ENCODE measurements at places on chromosomes 1 and 21.

DNA sequence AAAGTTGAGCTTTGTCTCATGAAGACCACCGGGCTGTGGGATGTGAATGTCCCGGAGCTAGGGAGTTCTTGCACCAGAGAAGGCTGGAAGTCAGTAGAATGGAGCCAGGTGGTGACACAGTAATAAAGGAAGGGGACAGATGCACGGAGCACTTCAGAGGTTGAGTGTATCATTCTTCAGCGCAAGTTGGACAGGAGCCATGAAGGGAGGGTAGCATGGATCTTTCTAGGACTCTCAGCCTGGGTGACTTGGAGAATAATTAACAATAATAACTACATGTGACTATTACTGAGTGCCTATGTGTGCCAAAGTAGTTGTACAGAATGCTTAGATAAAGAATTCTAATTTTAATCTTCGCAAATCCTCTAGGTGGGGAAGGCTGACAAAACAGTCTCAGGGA, 258.7 kb upstream of the AJAP1 start:
- no peak for DNase-seq

GRCh38 chr21:42423197-42423675, 19.5 kb downstream of the UBASH3A start:
- peak; percentile 42 for DNase-seq

DNA sequence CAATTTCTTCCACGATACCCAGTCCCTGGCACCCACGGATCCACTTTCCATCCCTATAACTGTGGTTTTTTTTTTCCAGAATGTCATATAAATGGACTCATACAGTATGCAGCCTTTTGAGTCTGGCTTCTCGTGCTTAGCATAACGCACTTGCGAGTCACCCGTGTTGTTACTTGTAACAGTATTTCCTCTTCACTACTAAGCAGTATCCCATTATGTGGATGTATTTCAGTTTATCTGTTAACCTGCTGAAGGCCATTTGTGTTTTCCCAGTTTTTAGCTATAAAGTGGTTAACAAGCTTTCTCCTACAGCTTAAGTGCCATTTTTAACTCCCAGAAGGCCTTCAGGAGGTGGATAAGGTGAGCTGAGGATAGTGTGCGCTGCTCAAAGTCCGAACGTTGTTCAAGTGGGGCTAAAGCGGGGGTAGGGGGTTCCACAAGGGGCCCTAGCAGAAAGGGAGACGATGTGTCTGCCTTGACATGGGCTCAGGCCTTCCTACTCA, 829 bp downstream of the ADAR start:
- no peak for DNase-seq

DNA sequence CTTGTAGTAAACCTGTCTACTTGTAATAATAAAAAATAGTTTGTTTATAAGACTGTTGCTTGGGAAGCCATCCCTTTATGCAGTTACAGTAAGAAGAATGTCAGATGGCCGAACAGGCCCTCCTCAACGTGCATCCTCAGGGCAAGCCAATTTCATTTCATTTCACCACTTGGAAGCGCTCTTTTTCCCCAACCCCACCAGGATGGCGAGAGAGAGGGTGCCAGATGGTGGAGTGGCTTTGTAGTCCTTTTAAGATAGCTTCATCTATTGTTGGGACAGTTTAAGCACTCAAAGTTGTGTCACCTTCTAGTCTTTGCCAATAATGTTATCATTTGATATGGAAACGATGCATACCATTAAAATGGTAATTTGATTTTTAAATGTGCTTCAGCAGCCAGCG, 356.3 kb upstream of the CAMK1G start:
- DNase-seq = no peak

DNA sequence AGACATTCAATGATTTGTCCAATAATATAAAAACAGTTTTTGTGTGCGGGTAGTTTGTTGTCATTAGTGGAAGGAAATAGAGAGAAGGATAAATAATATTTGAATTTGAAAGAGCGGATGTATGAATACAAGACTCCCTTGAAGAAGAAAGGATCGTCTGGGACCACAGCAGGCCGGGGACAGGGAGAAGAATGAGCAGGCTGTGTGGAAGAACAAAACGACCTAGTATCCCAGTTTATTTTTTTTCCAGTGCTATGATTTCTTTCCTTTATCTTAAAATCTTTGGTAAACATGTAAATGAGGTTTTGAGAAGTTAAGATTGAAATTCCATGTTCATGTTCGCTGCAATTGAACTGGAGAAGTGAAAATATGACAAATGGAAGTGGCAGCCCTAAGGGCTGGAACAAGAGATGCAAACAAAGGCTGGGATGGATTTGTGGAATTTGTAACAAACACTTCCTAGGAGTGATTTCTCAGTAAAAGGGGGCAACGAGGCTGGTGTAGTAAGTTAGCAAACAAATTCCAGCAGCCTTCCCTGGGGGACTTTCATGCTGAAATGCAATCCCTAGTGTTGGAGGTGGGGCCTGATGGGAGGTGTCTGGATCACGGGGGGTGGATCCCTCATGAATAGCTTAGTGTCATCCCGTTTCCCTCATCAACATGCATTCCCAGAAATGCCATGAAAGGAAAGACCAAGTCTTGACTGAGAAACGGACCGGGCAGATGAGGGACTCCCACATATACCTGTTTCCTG, 10.2 kb upstream of the IFI16 start:
- DNase-seq = no peak

DNA sequence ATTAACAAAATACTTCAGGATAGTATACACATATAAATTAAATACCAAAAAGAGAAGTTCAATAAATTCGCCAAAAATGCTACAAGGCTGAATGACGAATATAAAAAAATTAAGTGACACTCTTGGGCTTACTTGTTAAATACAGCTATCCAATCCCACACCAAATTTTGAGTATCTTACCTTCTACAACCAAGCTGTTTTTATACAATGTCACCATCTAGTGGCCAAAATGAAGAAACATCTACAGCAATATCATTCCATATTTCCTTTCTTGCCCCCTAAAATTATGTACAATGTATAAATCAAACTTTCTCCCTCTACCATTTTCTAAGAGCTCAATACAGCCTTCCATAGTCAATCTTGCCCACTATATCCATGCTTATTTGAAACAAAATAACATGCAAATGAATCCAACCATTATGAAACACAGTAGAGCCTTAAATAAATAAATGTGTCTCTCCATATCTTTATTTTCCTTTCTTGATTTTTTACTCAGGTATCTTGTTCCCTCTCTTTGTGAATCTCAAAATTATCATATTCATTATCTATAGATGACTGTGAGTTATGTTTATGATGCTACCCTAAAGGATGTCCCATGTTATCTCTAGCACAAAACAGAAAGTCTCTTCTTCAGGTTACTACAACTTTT, 86.3 kb downstream of the ACBD6 start:
- DNase-seq = no peak

GRCh38 chr21:31830701-31831100, 42.1 kb upstream of the HUNK start:
- no peak for DNase-seq

GRCh38 chr1:17664322-17664721, 90.8 kb upstream of the ACTL8 start:
- no peak for DNase-seq

DNA sequence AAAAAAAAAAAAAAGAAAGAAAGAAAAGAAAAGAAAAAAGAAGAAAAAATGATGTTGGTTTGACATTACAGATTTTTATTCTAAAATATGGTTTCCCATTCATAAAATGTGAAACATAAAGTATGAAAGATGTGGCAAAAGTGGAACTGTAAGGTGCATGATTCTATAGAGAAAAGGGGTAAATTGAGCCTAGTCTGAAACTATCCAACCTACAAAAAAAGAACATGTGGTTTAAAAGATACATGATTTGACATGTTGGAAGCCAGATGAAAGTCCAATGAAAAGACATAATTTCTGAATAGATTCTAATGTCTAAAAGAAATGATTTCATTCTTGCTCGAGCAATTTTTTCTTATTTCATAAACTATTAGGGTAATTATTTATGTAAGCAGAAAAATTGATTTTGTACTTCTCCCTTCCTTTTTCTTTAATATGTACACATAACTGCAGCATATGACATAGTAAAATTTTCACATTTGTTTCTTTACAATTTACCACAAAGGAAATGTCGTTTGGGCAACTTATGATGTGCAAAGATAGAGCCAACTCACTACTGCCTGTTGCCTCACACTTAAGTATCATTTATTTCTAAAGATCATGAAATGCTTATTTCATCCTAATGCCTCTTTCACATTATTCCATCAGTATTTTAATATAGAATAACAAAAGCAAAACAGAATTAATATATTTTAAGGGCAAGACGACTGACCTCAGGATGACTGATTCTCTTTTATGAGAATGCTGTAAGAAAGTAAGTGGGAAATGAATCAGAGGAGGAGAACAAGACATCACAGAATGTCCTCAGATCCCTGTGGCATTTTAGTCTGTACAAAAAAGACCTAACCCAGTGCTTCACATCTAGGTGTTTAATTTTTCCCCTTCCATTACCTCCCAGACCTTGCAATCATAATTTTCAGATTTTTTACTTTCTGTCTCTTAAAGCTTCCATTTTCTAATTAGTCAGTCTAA, 165.8 kb upstream of the HMCN1 start:
- no peak for DNase-seq

DNA sequence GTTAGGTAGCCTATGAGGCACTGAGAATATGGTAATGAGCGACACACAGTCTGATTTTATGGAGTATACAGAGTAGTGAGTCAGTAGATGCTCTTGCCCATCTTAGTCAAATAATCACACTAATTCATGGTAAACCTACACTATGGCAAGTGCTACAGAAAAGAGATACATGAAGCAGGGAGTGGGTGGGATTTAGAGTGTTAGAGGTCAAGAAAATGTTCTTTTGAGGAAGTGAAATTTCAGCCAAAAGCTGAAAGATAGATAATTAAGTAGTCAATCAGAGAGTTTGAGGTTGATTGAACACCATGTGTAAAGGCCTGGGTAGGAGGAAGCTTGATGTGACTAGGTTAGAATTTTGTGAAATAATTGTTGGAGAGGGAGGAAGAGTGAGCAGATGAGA, 14.7 kb downstream of the MDM4 start:
- no peak for DNase-seq

DNA sequence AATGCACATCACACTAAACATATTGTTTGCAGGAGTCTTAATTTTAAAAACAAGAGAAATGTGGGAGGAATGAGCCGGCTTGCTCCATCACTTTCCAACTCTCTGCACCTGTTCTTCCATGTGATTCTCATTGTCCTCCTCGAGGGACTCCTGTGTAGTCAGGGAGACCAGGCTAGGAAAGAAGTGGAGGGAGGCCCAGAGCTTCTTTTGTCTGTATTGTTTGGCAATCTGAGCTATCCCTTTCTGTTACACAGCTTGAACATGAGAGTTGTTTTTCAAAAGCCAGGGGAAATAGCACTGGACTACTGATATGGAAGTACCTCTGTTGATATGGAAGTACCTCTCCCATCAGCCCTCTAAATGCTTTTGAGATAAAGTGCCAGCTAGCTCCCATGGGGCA, 18.8 kb upstream of the LRRC8D start:
- no peak for DNase-seq

- no peak for DNase-seq
Measured at GRCh38 chr1:248691567-248692155, 10.9 kb downstream of the OR14I1 start.

DNA sequence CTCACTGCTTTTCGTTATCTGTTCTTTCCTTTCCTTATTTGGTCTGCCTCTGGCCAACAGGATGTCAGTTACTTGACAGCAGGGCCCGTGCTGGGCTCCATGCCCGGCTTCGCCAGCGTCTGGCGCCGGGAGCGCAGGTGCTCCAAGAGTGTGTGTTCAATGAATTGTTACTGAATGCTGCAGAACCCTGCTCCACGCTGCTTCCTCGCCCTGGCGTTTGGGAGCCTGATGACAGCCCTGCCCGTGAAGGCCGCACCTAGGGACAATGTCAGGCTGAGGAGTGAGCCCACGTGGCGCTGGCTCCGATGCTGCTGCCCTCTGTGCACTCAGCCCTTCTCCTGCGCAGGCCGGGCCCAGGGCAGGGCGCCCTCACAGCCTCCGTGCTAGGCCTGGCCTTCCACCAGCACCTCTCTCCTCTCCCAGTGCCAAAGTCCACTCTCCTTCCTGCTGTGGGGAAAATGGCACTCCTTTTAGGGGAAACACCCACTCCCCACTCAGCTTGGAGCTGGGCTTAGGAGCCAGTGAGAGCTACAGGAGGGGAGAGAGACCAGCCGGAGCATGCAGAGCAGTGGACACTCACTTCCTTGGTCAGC, 51.4 kb downstream of the ACBD3 start:
- DNase-seq = no peak

DNA sequence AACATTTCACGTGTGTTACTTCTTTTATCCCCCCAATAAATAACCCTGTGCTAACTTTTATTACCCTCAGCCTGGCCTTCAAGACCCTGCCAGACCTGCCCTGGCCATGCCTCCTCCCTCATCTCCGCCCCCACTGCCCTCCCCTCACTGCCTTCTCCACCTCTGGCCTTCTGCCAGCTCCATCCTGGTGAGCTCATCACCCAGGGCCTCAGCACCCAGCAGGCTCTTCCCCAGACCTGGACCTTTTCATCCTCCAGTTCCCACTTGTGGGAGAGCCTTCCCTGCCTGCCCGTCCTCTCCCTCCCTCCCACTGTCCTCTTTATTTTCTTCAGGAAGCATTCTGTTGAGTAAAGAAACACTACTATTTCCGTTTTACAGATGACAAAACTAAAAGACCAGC, 72.0 kb downstream of the SLC66A1 start:
- no peak for DNase-seq

DNA sequence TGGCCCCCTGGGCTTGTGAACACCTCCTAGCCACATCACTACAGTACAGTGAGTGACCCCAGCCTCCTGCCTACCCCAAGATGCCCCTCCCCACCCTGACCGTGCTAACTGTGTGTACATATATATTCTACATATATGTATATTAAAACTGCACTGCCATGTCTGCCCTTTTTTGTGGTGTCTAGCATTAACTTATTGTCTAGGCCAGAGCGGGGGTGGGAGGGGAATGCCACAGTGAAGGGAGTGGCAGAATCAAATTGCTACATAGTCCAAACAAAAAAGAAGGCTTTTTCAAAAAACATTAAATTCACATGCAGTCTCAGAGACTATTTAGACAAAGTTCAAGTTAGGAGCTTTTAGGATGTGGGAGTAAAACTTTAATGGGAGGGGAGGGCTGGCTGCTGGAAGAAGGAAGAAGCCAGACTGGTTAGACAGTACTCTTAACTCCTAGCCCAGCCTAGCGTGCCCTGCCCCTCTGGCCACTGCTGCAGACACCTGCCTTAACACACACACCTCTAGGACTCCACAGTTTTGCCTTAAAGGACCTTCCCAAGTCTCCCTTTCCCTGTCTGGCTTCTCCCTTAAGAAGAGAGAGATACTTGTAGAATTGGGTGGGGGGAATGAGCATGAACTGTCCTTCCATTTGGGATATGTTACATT, 9.4 kb downstream of the PEA15 start:
- no peak for DNase-seq

GRCh38 chr1:193703121-193703520, 516.7 kb upstream of the B3GALT2 start:
- DNase-seq = no peak
